ENCODE measurements at places on chromosomes 7 and 10.

- DNase-seq, result no peak
Observed at GRCh38 chr7:153640586-153640985, 411.6 kb upstream of the DPP6 start.

DNA sequence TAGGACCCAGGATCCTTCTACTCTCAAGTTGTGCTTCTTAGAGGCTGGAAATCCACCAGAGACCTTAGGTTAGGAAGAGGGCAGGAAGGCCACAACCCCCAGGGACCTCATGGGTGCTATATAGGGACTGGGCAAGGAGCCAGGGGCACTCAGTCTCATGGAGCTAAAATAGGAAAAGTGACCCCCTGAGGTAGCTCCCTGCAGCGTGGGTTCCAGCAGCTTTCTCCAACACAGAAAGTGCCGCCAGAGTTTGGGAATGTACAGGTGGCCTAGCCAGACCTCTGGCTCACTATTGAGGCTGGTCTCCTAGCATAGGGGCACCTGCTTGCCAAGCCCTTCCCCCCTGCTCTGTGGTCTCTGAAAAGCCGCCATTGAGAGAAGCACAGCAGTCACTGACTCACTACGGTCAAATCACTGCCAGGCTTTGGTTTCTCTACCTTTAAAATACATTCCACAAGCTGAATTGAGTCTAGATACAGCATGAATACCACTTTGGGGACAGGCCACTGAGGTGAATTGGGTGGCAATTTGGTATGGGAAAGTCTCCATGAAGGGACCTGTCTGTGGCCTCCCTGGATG, 333.2 kb upstream of the PODXL start:
- no peak for DNase-seq

DNA sequence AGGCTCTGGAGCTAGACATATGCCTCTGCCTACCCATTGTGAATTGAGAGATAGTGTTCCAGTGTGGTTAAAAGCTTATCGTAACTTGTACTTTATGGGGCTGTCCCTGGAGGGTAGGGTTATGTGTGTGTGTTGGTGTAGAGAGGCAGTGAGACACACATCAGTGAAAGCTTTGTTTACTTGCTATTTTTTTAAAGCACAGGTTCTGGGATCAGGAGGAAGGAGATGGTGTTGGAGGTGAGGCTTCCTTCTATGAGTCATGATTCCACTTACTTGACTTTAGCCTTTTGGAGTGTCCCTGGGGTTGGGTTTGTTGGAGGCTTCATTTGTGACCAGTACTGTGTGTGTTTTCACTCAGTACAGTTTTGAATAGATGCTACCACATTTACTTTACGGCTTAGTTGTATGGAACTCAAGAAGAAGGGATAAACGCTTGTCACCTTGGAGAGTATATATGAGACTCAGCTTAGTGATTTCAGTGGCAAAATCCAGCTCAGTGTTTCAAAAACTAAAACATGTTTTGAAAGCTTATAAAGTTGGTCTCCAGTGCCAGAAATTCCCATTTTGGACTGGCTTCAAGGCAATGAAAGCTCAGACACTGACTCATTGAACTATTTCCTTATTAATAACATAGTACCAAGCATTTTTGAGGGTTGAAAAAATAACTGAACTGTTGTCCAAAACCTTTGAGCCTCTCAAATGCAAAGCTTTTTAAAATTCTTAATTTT, 106.2 kb downstream of the PLXDC2 start:
- no peak for DNase-seq

DNA sequence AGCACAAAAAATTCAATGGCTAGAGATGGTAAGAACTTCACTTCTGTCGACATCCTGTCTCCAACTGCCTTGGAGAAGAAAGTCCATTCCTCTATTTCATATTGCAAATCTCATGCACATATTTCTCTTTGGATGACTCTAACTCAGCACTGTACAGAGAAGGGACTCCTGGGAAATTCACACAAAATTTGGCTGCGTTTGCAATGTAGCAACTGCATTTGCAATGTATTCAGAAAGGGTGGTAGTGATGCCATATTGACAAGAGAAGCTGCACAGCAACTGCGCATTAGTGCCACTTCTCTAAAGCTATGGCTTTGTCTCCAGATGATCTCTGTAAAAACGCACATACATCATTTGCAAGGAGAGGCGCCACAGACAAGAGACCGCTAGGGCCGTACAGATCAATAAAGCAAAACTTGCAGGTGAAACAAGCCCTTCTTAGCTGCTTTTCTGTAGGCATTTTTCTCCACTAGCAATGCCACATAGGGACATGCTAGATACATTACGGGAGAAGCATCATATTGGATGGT, 389.5 kb downstream of the TCERG1L start:
- no peak for DNase-seq

DNA sequence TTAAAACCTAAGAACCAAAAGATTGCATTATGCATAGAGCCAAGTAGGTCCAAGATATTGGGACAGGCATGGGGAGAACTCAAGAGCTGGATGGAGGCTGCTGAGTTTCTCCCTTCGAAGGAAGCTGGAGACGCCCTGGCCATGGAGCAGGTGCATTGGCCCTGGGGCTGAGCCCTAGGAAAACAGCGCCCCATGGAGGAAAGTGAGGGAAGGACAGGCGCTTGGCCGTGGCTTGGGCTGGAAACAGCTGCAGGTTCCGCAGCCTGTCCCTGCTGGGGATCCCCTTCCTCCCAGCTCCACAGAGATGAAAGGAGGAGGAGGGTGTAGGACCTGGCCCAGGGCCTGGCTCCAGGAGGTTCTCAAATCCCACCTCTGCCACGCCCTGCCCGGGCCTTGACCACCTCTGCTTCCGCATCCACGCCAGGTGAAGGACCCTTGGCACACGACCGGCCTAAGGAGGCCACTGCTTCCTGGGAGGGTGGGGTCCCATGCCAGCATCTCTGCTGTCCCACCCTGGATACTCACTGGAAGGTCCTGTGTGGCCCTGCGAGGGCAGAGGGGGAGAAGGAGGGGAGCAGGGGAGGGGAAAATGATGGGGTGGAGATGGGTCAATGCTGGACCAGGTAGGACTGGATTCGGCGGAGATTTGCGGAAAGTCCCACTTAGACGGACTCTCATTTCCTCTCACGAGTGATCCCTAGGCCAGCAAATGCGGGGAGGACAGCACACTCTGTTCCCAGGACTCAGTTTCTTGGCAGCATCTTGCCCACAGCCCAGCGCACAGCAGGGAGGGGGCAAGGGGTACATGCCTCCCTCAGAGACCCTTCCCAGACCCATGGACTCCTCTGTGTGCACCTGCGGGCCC, 258.6 kb upstream of the TCERG1L start:
- DNase-seq, result no peak

DNA sequence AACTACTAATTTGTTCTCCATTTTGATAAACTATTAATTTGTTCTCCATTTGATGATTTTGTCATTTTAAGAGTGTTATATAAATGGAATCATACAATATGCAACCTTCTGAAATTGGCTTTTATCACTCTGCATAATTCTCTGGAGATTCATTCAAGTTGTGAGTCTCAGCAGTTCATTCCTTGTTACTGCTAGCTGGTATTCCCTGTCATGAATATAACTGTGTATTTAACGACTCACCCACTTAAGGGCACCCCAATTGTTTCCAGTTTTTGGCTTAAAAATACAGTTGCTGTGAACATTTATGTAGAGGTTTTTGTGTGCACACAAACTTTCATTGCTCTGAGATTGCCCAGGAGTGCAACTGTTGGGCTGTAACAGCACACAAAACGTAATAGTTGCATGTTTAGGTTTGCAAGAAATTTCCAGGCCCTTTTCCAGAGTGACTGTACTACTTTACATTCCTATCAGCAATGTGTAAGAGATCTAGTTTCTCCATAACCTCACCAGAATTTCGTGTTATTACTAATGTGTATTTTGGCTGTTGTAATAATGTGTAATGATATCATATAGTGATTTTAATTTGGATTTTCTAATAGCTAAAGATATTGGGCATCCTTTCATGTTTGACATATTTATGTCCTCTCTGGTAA, 153.2 kb upstream of the ADCY1 start:
- DNase-seq, result no peak

DNA sequence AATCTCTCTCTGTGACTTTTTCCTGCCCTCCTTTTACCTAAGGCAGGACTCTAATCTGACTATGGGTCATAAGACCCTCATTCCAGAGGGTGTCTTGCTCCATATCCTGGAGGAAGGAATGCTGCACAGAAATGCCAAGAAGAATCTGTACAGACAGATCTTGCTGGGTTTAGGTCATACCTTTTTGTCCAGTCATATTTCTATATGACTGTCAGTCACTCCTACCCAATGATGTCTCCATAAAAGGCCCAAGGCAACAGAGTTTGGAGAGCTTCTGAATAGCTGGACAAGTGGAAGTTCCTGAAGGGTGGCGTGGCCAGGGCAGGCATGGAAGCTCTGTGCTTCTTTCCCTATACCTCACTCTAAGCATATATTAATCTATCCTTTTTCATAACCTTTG, 47.5 kb downstream of the FEZF1 start:
- DNase-seq, result no peak

- no peak for DNase-seq
Observed at GRCh38 chr10:122286867-122287266, 15.8 kb downstream of the BTBD16 start.

GRCh38 chr10:34029455-34029854, 695.0 kb upstream of the NRP1 start:
- DNase-seq, result no peak

- no peak for DNase-seq
Observed at GRCh38 chr10:63003816-63004453, 129.2 kb upstream of the NRBF2 start.

DNA sequence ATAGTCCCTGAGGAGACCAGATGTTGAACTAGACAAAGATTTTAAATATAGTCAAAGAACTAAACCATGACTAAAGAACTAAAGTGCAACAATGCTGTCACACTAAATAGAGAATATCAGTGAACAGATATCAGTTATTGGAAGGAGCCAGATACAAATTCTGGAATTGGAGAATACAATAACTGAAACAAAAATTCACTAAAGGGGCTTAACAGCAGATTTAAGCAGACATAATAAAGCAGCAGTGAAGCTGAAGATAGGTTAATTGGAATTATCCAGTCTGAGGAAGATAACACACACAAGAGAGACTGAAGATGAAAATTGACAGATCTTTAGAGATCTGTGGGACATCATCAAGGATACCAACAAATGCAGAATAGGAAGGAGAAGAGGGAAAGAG, 10.4 kb downstream of the KPNA7 start:
- no peak for DNase-seq
